ENCODE measurements at places on chromosomes 6 and 20.

- DNase-seq: no peak
These were observed 45.2 kb downstream of the UTRN start for GRCh38 chr6:144330017-144330987.

DNA sequence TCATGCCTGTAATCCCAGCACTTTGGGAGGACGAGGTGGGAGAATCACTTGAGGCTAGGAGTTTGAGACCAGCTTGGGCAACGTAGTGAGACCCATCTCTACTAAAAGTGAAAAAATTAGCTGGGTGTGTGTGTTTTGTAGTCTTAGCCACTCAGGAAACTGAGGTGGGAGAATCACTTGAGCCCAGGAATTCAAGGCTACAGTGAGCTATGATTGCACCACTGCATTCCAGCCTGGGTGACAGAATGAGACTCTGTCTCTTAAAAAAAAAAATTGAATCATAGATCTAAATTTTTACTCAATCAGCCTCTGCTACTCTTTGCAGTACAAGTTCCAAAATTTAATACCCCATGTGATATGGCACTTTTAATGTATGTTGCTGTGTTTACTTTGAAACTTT is 121.6 kb downstream of the ARMC2 start:
- DNase-seq: no peak

GRCh38 chr20:45523821-45524220 is 8.4 kb upstream of the SPINT3 start:
- no peak for DNase-seq

GRCh38 chr20:4837760-4838159 is 116.1 kb downstream of the PRND start:
- no peak for DNase-seq

- no peak for DNase-seq
These were observed 1.5 kb downstream of the HTR1B start for GRCh38 chr6:77461796-77462195.

GRCh38 chr20:906001-906520 is 10.1 kb downstream of the ANGPT4 start:
- no peak for DNase-seq

DNA sequence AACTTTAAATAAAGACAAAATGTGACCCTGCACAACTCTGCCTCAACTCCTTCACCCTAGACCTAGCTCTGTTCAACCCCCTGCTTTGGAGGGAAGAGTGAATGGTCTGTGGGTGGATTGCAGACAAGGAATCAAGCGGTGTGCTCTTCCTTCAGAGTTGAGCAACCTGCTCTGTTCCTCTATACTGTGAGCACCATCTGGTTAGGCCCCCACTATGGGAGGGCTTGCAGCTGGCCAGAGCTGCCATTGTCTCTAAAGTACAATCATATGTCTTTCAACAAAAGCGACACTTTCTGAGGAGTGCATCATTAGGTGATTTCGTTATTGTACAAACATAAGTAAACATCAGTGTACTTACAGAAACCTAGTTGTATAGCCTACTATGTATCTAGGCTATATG is 406.1 kb upstream of the MARCKS start:
- no peak for DNase-seq

DNA sequence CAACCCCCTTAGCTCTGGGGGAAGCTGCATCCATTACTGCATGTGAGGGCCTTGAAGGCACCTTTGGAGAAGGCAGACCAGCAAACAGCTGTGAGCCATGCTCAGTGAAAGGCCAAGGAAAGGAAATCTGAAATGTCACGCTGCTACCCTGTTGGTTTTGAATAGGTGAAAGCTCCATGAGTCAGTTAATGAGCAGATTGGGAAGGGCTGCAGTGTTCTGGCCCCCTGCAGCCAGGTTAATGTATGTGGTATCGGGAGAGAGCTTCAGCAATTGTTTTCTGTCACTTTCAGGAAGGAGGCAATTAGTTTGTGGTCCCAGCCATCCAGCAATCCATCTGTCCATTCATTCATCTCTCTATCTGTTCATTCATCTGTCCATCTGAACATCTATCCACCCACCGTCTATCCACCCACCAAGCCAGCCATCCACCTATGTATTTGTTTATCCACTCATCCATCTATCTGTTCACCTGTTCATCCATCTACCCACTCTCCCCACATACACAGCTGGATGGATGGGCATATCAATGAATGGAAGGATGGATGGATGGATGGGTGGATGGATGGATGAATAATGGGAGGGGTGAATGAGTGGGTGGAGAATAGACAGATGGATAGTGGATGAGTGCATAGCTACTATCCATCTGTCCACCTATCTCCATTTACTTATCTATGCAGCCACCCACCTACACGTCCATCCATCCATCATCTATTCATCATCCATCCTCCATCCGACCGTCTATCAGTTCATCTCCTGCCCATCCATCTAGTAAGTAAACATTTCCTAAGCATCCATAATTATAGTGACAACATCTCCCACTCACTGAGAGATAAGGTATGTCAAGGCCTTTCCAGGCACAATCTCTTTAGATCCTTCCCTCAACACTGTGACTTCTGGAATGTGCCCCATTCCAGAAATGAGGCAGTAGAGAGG is 16.0 kb downstream of the PCK1 start:
- no peak for DNase-seq

DNA sequence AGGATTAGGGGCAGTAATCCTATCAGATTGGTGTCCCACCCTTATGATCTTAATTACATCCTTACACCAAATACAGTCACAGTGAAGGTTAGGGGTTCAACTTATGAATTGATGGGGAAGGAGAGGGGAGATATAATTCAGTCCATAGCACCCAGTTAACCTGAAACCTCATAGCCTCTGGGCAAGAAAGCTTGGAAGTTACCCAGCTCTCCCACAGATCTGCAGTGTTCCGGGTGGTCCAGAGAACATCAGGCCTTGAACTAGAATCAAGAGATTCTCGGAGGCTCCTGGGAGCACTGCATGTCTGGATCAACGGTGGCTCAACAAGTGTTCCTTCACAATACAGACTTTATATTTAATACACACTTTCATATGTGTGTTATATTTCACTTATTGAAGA is 392.6 kb upstream of the MARCKS start:
- DNase-seq: no peak

All from activated CD8-positive, alpha-beta memory T cell treated with anti-CD3 and anti-CD28 coated beads for 48 hours (primary cell).